Stimulated activated CD8-positive, alpha-beta memory T cell treated with anti-CD3 and anti-CD28 coated beads, Interleukin-7, amount 100 ng/mL, for 24 hours (primary cell): ENCODE measurements at places on chromosomes 11 and 22.

- no peak for DNase-seq
Observed at GRCh38 chr11:33413301-33413700, 156.1 kb downstream of the HIPK3 start.

- DNase-seq = no peak
Observed at GRCh38 chr11:108929241-108929640, 264.4 kb downstream of the DDX10 start.

DNA sequence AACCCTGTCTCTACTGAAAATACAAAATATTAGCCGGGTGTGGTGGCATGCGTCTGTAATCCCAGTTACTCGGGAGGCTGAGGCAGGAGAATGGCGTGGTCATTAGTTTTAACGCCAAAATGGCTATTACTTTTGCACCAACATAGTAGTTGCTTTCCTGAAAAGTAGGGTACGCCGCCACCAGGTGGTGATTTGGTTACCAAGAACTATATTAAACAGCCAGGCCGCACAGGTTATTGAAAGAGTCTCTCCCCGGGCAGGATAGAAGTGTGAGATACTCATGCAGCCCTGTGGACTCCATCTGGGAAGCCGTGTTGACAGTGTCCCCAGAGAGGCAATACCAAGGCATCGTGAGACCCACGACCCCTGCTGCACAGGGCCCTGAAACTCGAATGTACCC is 24.6 kb upstream of the LRRC32 start:
- DNase-seq = no peak

DNA sequence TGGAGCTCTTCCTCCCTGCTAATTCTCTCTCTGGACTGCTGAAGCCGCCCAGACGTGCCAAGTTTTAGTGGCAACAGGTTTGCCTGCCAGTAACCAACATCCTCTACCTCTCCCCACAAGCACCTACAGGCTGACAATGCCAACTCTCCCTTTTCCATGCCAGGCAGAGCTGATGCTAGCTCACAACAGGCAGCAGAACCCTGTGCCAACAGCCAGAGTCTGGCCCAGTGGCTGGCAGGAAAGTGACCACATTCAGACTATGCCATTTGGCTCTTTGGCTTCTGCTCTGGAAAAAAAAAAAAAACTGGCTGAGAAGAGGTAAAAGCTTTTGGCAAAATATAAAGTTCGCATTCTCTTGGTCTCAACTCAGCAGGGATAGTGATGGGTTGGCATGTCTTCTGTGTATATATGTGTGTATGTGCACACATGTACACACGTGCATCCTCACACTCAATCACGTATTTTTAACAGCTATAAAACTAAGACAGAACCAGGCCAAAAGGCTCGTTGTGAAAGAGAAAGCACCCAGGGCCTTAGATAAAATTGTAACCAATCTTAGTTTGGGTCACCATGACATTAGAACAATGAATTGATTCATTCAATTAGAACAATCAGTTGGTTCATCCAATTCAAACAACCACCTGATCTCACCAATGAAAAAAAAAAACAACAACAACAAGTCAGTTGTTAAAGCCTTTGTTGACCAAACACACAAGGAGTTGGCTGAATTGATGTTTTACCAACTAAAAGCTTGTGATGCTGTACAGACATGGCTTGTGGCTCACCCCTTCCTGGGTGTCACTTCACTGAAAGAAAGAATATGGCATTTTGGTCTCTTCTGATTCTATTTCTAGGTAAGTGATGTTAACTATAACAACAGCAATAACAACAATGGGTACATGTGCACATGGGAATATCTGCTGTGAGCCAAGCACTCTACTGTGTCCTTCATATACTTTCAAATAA is 48.6 kb downstream of the TRIM29 start:
- no peak for DNase-seq

DNA sequence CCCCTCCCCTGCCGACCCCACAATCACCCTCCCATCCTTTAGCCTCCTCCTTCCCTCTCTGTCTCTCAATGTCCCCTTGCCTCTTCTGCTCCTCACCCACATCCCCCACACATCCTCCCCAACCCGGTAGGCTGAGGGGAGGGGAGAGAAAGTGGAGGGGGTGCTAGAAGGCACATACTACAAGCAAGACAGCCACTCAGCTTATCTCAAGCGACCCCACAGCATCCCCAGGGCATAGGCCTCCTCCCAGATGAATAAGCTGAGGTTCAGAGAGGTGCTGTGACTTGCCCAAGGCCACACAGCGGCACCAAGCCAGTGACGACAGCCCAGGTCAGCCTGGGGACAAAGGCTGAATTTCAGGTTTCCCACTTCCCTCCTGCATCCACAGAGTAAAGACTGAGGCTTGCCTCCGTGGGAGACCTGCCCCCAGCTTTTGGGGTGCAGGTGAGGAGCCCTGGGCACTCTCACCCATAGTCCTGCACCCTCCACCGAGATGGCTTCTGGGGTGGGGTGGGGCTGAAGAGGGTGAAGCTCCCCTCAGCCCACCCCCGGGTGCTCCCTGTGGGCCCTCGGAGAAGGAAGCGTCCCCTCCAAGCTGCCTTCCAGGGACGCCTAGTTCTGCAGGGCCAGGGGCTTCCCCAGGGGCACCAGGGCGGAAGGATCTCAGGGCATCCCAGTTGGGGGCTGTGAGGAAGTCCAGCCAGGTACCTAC is 511 bp downstream of the RAC2 start:
- DNase-seq = no peak

GRCh38 chr22:27598792-27599191 is 202.8 kb downstream of the MN1 start:
- DNase-seq = no peak

- no peak for DNase-seq
Observed at GRCh38 chr22:31333641-31334040, 12.5 kb downstream of the PATZ1 start.

DNA sequence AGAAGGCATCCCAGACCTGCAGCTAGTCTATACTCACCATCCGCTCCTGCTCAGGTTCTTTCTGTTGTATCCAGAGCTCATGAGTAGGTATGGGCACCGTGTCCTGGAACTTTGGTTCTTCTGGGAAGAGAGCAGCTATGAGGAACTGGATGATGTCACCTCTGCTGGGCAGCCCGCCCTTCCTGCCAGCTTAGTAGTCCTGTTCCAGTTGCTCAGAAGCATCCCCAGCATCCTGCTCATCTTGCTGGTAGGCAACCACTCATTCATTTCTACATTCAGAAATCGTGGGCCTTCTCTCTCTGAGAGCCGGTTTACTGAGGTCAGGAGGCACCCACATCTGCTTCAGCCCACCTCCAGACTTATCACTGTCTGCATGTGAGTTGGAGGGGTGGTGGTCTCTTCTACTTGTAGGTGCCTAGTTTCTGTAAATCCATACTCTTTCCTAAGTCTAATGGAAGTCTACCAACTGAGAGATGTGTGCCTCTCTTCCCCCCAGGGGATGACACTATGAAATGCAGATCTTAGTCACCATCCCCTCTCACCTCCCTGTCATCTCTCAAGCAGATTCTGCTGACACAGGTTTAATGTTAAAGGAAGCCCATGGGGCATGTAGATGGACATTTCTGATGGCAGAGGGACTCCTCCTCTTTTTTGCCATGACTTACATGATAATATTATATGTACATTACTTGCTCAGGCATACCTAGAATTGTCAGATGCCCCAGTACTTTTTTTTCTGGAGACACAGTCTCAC is 29.6 kb upstream of the CCDC134 start:
- no peak for DNase-seq

DNA sequence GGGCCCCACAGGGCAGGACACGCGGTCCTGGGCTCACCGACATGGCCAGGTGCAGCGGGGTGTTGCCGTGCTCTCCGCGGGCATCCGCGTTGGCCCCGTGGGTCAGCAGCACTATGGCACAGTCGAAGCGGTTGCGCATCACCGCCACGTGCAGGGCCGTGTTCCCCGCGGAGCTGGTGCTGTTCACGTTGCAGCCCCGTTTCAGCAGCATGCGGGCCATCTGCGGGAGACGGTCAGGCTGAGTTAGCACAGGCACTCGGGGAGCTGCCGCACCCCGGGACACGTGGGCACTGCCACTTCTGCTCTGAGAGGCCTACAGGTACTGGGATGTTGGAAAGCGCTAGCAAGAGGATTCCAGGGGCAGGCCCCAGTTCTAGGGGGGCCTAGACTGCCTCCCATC is 22.3 kb upstream of the BAIAP2L2 start:
- no peak for DNase-seq

GRCh38 chr22:49753276-49753890 is 74.3 kb downstream of the BRD1 start:
- DNase-seq = no peak

DNA sequence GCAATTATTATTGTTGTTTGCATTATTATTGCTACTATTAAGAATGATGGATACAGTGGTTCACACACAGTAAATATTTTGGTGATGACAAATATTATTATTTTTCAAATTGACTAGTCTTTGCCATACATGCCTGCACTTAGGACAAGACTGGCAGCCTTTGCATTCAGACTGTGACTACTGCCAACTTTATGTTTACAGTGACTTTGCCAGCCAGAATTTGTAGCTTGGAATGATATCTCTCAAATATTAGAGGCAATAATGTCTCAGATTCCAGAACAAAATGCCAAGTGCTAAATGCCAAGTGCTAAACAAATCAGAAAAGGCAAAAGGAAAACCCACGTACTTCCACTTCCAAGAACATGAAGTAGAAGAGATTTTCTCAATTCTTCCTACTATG is 823.1 kb downstream of the DLG2 start:
- DNase-seq = no peak

- no peak for DNase-seq
Observed at GRCh38 chr22:17773606-17774205, 563 bp downstream of the BID start.

DNA sequence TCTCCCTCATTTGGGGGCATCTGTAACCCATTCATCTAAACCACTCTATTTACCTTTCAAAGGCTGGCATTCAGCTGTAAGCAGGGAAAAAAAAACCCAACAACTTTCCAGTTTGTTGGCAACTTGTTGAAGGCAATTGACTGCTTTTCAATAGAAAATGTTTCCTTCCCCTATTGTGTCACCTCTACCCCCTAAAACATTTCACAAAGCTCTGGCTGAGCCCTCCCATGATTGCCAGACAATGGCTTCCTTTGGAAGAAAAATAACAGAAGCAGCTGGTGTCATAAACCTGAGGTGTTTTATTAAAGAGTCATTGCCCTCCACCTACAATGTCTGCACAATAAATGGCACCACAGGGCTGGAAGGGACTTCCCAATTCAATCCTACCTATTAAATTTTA is 22.1 kb upstream of the PSMA1 start:
- no peak for DNase-seq

- no peak for DNase-seq
Observed at GRCh38 chr11:78742430-78742829, 167.8 kb upstream of the NARS2 start.

- no peak for DNase-seq
Observed at GRCh38 chr11:88059326-88059725, 115.9 kb downstream of the RAB38 start.

- no peak for DNase-seq
Observed at GRCh38 chr11:68303982-68304780, 8.2 kb upstream of the LRP5 start.

GRCh38 chr11:2089536-2090165 is 49.5 kb downstream of the IGF2 start:
- DNase-seq = no peak

DNA sequence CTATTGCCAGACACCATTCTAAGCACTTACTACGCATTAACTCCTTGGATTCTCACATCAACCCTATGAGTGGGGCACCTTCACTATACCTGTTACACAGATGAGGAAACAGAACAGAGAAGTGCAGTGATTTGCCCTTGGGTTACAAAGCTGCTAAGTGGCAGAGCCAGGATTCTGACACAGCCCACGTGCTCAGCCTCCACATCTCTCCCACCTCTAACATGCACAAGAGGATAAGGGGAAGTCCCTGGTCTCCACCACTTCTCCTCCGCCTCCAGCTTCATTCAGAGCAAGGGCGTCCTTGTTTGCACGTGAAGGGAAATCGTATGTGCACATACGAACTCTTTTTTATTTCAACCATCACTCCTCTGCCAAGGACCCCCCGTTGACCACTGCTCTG is 53.7 kb downstream of the CDON start:
- DNase-seq = no peak

- DNase-seq = no peak
Observed at GRCh38 chr11:63907808-63908530, 9.0 kb downstream of the RCOR2 start.

DNA sequence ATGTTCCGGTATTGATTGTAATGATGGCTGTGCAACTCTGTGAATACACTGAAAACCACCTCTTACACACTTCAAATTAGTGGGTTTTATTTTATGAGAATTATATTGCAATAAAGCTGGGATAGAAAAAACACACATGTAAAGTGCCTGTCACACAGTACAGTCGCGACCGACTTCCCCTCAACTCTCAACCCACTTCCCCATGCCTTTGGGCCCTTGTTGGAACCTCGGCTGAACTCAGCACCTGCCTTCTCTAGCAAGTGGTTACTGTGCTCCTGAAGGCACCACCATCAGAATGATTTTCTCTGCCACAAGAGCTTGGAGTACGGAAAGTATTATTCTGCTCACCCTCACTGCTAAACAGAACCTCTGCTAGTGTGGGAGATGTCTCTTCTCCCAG is 13.5 kb downstream of the KCNJ1 start:
- DNase-seq = no peak

DNA sequence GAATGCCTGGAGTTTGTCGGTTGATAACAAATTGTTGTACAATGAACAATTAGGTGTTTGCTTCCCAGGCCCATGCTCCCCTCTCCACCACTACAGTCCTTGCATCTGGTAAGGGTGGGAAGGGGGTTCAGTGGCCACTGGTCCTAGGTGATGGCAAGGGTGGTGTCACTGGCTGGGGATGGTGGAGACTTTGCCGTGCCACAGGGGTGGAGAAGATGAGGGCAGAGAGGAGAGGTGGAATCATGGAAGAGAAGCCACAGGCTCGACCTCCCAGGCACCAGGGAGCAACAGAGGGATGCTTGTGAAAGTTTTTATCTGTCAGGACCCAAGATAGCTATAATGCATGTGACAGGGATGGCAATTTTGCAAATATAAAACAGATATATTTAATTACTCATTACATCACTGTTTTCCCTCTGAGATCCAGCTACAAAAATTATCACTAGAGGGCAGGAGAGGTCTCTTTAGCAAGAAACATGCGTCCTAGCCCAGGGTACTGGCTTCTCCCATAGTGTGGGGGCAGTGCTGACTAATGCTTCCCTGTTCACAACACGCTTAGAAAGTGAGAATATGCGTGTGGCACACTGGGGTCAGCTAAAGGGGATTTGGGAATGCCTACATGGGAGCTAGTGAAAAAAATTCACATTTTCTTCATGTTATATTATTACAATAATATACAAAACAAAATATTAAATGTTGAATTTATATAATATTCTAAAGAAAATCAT is 49.0 kb upstream of the AMPD3 start:
- DNase-seq = peak; percentile 30

DNA sequence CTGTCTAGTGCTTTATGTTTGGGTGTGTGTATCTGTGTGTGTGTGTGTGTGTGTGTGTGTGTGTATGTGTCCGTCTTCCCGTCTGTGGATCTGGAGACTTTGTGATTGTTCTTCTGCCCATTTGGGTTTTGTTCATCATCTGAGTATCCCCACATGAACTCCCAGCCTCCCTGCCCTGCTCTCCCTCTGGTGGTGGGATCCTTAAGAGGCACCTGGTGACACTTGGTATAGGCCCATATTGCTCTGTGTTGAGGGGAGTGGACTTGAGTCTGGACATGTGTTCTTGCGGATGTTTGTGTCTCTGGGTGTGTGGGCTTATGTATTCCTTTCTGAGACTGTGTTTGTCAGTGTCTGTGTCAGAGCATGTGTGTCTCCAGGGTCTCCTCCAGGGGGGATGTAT is 15.3 kb downstream of the RCOR2 start:
- DNase-seq = no peak
